NCI-H526 (cell line): ENCODE measurements at places on chromosomes 2 and 18.

DNA sequence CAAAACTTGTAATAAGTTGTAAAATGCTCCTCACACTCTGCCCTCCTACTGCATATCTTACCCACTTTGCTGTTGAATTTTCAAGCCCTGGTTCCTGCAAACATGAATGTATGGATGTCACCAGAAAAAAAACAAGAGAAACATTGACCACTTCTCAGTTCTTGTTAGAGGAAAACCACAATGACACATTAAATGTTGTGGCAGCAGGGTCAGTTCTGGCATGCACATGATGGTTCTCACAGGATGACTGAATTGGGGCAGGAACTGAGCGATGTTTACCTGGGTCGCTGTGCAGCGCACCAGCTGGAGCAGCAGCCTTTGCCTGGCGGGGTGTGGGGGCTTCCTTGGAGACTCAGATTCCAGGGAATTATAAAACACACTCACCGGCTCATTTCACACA lies 14.0 kb upstream of the PRKCE start:
- no peak for DNase-seq

- no peak for DNase-seq
Observed at GRCh38 chr2:105042189-105042588, 4.3 kb downstream of the MRPS9 start.

GRCh38 chr18:9380101-9380500 lies 45.5 kb downstream of the TWSG1 start:
- DNase-seq: no peak

- no peak for DNase-seq
Observed at GRCh38 chr2:101357376-101357775, 29.9 kb downstream of the CREG2 start.

- DNase-seq: no peak
Observed at GRCh38 chr2:170147576-170147975, 30.4 kb upstream of the MYO3B start.

DNA sequence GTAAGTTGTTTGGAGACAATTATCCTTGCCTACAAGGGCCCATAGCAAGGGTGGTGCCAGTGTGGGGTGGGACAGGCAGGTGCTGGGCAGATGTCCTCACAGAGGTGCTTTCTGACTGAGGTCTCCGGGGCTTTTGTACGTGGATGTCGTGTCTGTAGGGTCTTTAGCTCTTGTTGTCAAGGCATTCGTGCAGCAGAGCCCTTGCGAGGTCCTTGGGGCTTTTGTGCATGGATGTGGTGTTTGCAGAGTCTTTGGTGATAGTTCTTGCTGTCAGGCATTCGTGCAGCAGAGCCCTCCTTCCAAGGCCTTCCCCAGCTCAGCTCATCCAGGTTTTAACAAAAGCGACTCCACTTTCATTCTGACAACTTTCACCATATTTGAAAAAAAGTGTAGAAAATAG lies 116.0 kb upstream of the TMEM18 start:
- no peak for DNase-seq

- DNase-seq: no peak
Observed at GRCh38 chr18:23752796-23753195, 63.5 kb downstream of the LAMA3 start.

DNA sequence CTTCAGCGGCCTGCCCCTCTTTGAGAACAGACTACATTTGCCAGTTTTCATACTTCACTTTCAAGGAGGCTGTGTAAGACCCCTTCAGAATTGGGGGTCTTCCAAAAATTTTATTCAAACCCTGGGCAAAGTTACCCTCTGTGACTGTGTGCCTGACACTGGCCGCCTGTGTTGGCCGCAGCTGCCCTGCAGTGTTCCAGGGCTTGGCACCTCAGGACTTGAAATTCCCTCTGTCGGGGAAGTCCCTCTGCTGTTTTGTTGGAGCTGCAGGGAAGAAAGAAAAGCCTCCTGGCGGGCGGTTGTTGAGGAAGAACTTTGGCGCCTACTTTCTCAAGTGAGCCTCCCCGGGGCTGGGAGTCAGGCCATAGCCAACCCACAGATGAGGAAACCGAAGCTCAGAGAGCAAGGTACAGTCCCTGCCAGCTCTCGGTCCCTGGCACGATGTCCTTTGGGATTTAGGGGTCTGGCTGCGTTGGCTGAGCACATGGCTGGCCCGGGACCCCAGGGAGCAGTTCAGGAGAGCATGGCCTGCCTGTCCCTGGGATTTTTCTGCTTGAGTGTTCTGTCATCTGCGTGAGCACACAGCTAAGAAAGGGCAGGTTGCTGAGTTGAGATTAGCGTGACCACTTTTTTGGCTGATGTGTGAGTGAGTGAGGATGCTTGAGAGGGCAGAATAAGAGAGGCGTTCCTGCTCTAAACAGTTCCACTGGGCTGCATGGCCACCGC lies 17.9 kb upstream of the ASB1 start:
- no peak for DNase-seq

DNA sequence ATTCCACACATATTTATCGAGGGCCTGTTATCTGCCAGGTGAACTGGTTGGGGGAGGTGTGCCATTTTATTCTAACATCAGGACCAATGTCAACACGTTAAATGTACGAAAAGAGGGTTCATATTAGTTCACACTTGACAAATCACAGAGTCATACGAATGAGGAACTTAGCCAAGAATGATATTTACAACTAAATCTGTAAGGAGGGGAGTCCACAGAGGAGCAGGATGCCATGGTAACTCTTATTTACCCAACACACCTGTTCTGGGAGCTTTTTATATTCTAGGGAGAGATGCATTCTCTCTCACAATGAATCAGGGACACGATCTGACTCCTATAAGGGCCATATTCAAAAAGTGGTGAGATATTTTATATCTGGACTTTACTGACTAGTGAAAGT lies 144.1 kb downstream of the CDC42EP3 start:
- no peak for DNase-seq

DNA sequence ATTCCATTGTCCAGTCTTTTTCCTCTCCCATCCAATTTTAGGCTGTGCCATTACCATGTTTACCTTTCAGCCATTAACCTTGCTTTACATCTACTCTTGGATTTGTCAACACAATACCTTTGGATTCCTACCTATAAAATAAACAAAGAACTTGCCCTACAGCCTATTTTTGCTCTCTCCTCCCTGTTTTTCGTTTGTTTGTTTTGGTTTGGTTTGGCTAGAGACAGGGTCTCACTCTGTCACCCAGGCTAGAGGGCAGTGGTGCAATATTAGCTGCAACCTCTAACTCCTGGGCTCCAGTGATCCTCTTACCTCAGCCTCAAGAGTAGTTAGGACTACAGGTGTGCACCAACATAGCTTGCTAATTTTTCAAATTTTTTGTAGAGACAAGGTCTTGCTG lies 76.1 kb downstream of the SP100 start:
- no peak for DNase-seq

GRCh38 chr2:101305035-101305434 lies 3.5 kb downstream of the RNF149 start:
- DNase-seq: no peak

DNA sequence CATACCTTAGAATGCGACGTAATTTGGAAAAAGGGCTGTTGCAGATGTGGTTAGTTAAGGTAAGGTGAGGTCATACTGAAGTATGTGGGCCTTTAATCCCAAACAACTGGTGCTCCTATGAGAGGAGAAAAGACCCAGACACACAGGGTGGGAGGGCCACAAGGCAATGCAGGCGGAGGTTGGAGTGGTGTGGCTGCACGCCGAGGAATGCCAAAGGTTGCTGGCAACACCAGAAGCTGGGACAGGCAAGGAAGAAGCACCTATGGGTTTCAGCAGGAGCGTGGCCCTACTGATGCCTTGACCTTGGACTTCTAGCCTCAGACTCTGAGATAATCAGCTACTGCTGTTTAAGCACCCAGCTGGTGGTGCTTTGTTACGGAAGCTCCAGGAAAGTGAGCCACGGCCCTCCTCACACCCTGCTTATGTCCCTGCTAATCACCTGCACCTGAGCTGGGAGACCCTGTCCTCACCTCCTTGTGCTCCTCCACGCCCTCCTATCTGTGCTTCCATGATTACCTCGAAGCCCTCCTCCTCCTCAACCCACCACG lies 48.3 kb upstream of the LAMA1 start:
- no peak for DNase-seq

GRCh38 chr2:84749442-84749841 lies 131.4 kb downstream of the TRABD2A start:
- no peak for DNase-seq

DNA sequence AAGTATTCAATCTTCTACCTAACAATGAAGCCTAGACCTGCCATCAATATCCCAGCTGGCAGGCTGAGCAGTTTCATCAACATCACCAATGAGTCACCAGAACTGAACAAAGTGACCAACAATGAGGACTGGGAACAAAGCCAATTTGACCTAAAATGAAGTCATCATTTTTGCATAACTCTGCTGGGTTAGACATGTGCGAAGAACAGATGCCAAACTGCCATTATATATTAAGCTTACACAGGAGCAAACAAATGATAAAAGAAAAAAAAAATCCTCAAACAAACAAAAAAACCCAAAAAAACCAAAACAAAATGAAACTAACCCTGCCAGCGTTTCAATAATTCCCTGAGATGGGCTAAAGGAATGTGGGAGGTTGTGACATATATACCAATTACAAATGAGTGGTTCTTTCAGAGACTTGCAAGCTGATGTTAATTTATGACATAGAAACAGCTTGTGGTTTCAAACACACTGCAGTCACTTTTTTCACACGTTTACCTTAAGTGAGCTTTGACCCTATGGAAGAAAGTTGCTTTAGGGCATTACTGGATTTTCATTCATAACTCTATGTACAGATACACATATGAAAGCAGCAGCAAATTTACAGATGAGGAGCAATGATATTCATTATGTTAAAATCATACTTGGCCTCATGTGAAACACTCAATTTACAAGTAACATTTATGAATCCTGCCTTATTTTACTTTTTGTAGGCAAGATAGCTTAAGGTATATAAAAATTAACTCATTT lies 56.9 kb upstream of the CCDC141 start:
- DNase-seq: peak; percentile 11

DNA sequence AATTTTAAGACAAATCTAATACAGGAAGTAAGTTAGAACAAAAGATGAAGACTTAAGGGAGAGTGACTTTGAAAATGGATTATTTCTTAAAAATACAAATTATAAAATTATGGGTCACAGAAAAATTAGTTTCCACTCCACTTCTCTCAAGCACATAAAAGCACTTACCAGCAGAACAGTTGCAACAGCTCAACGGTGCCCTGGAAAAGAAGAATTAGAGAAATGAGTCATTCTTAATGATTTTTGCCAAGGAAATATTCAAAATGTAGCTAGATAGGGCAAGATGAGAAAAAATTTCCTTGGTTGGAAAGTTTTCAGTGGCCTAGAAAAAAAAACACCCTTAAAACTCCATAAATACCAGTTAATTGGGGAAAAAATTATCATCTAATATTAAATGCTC lies 2185.6 kb upstream of the CELF4 start:
- DNase-seq: no peak

DNA sequence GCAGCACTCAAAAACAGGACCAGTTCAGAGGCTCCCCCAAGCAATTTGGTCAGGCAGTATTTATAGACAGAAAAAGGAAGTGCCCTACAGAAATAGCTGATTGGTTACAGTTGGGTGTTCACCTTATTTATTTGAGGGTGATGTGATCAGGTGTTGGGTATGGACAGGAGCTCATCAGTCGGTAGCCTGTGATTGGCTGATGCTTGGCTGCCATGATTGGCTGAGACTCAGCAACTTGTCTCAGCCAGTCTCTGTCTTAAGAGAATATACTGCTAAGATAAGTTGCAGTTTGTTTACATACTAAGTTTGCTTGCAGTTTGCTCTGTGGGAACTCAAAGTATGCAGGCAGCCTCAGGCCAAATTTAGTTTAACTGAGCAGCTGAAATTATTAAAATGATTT lies 9.4 kb downstream of the ABCG8 start:
- DNase-seq: no peak

DNA sequence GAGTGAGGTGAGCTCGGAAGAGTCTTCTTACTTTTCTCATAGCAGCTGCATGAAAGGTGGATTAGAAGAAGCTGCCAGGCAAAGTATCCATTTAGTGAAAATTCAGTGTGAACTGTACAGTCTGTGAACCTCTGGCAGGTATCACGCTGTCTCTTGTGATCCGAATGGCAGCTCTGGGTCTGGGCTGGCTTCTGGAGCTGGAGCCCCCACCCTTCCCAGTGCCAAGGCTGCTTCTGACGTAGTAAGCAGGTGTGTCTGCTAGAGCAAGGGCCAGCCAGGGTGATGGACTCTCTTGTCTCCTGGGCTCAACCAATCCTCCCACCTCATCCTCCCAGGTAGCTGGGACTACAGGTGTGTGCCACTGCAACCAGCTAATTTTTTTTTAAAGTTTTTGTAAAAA lies 14.0 kb upstream of the NTSR2 start:
- no peak for DNase-seq

DNA sequence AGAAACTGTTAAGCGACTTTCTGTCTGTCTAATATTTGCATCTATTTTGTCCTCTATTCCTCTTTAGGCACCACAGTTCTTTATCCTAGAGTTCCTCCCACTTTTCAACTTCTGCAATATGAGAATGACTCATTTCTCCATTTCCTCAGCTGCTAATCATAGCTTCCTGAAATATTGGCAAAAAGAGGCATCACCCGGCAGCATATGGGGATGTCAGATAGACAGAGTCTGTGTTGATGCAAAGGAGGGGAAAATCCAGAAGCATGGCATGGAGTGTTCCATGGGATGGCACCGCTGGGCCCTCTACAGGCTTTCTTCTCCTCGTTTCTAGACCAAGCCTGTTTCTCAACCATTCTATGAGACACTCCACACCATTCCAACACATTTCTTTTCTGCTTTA lies 93.4 kb downstream of the DOCK10 start:
- DNase-seq: no peak

GRCh38 chr2:25414781-25415180 lies 73.1 kb upstream of the DNMT3A start:
- DNase-seq: no peak

DNA sequence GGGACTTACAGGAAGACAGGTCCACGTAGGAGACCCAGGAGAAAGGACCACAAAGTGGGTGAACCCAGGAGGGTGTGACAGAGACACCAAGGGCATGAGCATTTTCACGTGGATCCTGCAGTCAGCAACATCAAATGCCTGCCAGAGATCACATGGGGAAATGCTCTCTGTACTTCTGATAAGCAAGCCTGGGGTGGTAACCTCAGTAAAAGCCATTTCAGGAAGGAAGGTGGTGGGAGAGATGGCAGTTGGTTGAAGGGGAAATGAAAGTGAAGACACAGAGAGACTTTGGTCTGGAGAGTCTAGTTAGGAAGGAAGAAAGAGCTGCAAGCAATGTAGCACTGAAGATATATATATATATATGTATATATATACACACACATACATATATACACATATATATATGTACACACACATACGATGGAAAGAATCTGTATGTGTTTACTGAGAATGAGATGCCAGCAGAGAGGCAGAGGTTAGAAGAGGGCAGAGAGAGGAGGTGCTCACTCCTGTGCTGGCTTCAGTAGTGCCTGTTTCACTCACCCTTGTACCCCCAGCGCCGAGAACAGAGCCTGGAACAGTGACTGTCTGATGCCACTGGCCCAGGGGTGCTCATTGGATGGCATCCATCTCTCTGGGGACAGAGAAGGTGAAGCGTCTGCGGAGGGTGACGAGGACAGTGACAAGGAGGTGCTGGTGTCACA lies 314.9 kb downstream of the AFF3 start:
- DNase-seq: no peak

- DNase-seq: no peak
Observed at GRCh38 chr2:101524806-101525430, 50.0 kb upstream of the RFX8 start.

GRCh38 chr18:51054764-51055163 lies 24.8 kb downstream of the SMAD4 start:
- no peak for DNase-seq
